ENCODE measurements at places on chromosomes 2 and 18.
A peak's percentile ranks its signal among the peaks of the same experiment; 100 is the strongest.

- peak; percentile 33 for DNase-seq
These were observed 160.4 kb upstream of the PID1 start for GRCh38 chr2:229431327-229431954.

DNA sequence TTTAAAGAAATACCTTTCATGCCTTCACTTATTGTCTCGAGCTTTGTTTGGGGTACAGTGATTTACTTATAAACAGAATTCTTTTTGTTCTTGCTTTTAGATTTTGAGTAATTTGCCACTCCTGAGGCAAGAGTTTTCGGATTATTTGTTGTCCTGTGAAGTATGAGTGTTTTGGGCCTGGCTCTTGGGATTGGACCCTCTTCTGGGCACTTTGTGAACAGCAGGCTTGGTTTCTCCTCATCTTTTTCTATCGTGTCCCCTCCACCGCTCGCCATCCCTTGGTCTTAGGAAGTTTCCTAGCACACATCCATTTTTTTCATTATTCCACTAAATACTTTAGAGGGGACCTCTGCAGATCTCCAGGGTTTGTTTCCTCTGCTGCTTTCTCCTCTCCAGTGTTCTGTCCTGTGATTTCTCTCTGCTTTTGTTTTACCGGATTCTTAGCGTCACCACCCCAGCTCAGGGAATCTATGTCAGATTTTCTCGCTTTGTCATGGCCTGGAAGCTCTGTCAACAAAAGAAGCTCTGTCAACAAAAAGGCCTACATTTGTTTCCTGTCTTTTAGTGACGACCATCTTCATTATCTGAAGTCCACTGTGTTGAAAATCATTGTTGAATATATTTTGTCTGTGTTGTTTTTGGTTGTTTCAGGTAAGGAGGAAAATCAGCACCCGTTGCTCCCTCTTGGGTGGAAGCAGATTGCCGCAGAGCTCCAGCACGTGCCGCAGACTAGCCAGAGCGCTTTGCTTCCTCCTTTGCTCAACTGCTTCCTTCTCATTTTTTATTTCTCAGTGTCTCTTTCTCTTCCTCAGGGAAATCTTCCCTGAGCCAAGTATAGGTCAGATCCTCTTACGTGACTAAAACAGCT, 27.8 kb downstream of the ANKRD62 start:
- DNase-seq = no peak

- DNase-seq = no peak
These were observed 66.9 kb upstream of the CAVIN2 start for GRCh38 chr2:191913796-191914195.

- DNase-seq = no peak
These were observed 198.8 kb downstream of the DCDC2C start for GRCh38 chr2:3902131-3902530.

DNA sequence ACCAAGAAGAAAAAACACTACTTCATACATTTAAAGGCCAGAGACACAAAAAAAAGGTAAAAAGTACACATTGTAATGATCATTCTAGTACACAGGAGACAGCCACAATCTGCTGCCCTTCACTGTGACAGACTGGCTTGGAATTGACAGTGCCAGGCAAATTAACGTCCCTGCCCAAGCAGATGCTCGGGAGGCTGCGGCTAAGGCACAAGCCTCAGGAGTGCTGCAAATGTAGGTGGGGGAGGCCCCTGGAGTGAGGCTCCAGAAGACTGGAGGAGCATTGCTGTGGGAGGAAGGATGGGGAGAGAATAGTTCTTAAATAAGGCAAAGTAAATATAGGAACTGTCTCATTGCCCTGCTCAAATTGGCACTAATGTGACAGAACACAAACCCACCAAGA, 18.6 kb downstream of the ERCC3 start:
- DNase-seq = no peak

DNA sequence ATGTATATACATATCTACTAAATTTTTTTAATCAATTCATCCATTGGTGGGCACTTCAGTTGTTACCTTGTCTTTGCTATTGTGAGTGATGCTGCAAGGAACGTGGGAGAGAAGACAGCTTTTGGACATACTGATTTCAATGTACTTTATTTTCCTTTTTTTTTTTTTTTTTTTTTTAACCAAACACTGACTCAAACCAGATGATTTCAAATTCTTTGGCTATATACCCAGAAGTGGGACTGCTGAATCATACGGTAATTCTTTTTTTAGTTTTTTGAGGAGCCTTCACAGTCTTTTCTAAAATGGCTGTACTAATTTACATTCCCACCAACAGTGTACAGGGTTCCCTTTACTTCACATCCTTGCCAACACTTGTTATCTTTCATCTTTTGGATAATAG, 204.7 kb downstream of the INSIG2 start:
- DNase-seq = no peak

GRCh38 chr2:189111063-189111715, 68.4 kb downstream of the COL5A2 start:
- no peak for DNase-seq

DNA sequence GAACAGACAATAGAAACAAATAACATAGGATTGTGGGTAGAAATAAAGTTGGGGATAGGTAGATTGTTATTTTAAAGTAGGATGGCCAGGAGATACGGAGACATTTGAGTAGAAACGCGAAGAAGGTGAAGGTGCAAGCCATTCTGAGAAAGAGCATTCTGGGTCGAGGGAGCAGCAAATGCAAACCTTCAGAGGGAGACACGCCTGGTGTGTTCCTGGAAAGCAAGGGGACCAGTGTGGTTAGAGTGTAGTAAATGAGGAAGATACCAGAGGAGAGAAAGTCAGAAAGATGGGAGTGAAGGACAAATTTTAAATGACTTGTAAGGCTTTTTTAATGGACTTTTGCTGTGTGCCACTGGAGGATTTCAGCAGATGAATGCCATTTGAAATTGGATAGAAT, 1.7 kb downstream of the CYP20A1 start:
- no peak for DNase-seq

- no peak for DNase-seq
These were observed 19.1 kb downstream of the KCNE4 start for GRCh38 chr2:223071139-223071538.

DNA sequence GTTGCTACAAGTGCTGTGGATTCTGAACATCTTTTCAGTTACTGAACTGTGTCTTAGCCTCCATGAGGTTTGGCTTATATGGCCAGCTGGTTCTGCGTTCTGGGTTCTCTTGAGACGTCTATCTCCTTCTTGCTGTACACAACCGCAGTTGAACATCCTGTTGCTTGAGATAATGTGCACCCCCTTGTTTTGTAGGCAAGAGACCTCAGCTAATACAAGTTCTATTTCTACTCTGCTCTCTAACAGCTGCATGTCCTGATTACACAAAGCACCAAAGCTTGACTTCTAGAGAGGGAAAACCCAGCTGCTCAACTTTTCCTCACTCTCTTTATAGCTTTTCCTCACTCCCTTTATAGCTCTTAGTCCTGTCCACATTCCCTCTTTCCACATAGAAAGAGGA, 176.0 kb downstream of the LTBP1 start:
- DNase-seq = no peak

DNA sequence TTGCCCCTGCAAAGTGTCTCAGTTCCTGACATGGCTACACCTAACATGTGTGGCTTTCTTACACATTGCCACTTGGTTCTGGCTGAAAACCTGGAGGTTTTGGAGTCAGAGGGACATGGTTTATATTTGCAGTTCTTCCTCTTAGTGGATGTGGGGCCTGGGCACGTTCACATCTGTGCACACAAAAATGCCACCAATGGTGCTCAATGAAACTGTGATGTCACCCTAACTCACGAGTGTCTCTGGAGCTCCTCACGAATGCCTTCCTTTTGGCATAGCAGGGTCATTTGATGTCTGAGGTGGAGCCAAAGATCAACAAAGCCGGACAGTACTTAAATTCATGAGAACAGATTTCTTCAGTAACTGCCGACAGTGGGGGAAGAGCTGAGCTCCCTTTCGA, 231.7 kb upstream of the HS6ST1 start:
- DNase-seq = no peak

DNA sequence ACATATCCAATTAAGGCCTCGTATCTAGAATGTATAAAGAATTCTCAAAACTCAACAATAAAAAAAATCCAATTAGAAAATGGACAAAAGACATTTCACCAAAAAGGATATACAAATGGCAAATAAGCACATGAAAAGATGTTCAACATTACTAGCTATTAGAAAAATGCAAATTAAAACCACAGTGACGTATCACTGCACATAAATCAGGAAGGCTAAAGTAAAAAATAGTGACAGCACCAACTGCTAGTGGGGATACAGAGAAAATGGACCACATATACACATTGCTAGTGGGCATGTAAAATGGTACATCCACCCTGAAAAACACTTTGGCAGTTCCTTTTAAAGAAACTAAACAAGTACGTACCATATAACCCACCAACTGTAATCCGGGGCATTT, 59.7 kb downstream of the SMAD4 start:
- DNase-seq = no peak

DNA sequence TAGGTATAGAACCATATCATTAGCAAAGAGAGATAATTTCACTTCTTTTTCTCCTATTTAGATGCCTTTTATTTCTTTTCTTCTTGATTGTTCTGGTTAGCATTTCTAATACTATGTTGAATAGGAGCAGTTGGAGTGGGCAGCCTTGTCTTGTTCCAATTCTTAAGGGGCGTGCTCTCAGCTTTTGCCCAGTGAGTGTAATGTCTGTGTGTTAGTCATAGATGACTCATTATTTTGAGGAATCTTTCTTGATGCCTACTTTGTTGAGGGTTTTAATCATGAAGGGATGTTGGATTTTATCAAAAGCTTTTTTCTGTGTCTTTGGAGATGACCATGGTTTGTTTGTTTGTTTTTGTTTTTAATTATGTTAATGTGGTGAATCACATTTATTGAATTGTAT, 1453.1 kb upstream of the SLC39A10 start:
- no peak for DNase-seq

GRCh38 chr2:236249066-236249465, 15.1 kb downstream of the ASB18 start:
- no peak for DNase-seq

GRCh38 chr2:209614690-209615369, 156.8 kb upstream of the UNC80 start:
- DNase-seq = no peak

GRCh38 chr2:171858397-171858958, 35.6 kb downstream of the SLC25A12 start:
- DNase-seq = no peak

DNA sequence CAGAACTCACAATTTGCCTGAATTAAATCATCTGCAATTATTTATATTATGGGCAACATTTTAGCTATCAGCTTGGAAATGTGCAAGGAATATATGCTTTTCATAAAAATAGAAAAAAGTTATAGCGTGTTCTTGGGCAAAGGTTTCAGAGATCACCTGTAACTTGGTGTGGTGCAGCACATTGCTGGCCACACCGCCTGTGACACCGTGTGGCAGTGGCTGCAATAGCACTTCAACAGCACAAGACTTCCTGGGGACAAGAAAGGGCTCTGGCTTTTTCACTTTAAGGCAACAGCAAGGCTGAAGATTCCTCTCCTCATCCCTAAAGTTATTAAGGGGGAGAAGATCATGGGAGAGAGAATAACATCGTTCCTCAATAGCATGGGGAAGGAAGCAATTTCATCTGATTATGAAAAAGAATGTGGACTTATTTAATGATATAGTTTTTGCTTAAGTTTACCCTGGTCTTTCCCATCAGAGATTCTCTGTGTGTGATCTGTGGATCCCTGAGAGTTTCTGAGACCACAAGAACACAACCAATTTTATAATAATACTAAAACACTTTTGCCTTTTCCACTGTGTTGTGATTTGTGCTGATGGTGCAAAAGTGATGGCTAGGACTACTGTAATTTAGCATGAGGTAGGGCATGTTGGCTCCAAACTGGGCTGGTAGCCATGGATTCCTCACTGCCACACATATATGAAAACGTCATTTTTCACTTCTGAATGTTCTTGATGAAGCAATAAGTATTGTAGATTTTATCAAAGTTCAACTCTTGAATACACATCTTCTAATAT, 15.0 kb upstream of the SERPINB3 start:
- DNase-seq = no peak

DNA sequence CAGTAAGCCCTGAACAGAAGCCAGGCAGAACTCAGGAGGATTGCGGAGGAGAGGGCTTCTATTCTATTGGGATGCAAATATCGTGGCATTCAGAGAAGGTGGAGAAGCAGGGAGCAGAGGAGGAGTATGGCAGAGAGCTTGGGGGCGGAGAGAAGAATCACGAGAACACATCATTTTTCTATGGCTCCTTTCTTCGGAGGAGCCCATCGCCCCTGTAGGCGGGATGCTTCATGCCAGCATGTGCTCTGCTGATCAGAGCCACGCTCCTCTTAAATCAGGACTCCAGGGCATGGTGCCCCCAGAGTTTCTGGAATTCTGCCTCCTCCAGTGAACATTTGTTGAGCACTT, 71.1 kb downstream of the CIB4 start:
- no peak for DNase-seq

- no peak for DNase-seq
These were observed 131.2 kb downstream of the CBLN2 start for GRCh38 chr18:72412927-72413326.

Measured in renal cortex interstitium (tissue), 15 donors.